ENCODE measurements at places on chromosomes 11 and 22.

DNA sequence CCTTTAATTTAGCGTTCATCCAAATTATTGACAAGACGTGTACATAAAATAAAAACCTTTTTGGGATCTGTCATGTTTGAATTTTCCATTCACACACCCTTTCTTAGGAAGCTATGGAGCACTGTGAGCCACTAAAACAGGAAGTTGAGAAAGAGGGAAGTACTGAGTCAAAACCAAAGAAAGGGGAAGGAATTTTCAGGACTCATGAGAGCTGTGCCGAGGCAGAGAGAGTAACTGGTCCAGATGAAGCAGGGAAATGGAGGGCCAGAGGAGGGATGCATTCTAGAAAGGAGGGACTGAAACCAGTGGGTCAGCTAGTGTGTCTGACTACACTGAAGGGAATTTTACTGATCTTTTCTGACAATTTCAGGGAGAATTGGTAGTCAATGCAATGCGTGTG is 24.9 kb downstream of the APLP2 start:
- DNase-seq: no peak

GRCh38 chr11:61333550-61334433 is 764 bp downstream of the TKFC start:
- peak; percentile 30 for DNase-seq

DNA sequence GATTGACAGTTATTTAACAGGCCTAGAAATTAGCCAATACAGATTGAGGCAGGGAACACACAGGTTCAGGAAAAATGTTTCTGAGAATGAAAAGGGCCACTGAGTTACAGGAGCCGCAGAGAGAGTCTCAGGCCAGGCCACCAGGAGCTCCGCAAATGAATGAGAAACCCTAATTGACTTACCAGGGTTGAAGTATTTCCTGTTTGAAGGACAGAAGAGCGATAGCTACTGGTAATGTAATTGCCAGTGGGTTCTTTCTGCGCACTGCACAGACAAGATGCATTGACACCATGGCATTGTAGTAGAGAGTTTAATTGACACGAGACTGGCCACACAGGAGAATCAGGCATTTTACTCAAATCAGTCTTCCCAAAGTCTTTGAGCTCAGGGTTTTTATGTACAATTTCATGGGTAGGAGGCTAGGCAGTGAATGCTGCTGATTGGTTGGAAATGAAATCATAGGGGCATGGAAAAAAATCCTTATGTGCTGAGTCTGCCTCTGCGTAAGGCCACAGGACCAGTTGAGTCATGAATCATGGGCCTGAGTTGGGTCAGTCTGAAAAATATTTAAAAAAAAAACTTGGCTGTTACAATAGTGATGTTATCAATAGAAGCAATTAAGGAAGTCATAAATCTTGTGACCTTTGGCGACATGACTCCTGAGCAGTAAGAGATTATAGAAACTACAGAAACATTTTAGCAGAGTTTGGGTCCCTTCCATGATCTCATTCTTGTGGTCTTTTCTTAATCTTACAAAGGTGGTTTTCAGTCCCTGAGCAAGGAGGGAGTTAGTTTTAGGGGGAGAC is 203.8 kb downstream of the CASP12 start:
- no peak for DNase-seq

GRCh38 chr22:42938976-42939375 is 76.0 kb downstream of the PACSIN2 start:
- no peak for DNase-seq

GRCh38 chr11:13352711-13353110 is 75.1 kb downstream of the BMAL1 start:
- no peak for DNase-seq

DNA sequence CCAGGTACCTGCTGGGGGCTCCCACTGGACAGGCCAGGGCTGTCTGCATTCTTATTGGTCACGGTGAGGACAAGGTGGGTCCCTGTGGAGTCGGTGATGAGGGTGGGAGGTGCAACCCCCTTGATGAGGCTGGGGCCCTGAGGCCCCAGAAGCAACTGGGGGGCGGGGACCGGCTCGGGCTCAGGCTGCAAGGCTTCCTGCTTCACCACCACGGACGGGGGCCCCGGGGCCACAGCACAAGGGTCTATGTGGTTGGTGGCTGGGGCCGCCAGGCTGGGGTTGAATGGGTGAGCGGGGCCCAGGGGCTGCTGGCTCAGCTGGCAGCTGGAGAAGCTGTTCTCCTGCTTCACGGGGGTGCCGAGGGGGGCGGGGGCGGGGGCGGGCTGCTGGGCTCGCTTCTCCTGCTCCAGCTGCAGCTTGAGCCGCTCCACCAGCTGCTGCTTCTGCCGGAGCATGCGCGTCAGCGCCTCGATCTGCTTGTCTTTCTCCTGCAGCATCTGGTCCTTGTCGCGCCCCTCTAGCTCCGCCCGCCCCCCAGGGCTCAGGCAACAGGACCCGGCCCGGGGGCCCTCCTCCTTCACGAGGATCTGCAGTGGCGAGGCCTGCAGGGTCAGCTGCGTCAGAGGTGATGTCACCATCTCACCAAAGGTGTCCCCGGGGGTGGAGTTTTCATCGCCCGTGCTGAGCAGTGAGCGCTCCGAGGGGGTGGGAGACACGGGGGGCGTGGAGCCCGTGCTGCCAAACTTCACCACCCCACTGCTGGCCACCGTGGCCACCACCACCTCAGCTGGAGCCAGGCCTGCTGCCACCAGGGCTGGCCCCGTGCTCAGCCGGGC is 48.2 kb downstream of the SGSM3 start:
- no peak for DNase-seq

DNA sequence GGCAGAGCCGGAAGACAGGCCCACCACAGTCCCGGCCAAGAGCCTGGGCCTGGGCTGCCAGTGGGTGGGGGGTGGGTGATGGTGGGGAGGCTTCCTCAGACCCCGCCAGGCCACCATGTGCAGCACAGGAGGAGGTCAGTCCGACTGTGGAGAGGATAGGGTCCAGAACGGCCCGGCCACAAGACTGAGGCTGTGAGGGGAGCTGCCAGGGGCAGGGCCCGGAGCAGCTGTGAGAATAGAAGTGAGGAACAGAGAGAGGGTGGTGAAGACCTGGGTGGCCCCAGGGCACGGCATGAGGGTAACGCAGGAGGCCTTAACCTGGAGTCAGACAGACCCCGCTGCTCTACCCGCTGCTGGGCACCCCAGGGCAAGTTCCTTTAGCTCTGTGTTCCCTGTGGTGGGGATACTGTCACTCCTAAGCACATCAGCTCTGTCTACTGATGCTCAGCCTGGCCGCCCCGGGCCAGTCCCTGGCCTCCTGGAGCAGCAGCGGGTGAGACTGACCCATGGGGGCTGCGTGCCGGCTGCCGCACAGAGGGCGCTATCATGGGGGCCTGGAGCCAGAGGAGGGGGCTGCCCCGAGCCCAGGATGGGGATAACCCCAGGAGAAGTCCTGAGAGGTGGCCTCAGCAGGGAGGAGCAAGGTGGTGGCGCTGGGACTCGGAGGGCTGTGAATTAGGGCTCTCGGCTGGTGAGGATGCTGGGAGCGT is 1.7 kb downstream of the FERMT3 start:
- DNase-seq: no peak

- no peak for DNase-seq
These were observed 8.2 kb downstream of the GTPBP1 start for GRCh38 chr22:38713921-38714320.

GRCh38 chr11:74611369-74611861 is 19.0 kb downstream of the POLD3 start:
- peak; percentile 34 for DNase-seq

DNA sequence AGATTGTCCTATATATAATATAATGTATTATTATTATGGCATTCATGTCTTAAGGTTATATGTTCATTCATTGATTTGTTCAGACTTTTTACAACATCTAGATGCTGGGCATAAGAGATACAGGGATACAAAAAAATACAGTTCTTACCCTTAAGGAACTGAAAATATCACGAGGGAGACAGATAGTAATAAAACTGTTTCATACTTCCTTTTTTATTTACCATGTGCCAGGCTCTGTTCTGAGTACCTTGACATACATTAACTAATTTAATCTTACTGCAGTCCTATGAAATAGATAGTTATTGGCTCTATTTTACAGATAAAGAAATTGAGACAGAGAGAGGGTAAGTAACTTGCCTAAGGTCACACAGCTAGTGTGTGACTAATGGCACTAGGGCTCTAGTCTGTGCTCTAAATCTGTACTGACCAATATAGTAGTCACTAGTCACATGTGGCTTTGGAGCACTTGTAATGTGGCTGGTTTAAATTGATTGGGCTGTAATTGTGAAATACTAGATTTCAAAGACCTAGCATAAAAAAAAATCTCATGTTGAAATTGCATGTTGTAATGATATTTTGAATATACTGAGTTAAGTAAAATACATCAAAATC is 21.3 kb downstream of the TRIM44 start:
- DNase-seq: peak; percentile 17

GRCh38 chr22:27792452-27793161 is 8.9 kb downstream of the MN1 start:
- DNase-seq: no peak

GRCh38 chr11:40037005-40037404 is 1422.4 kb downstream of the LRRC4C start:
- DNase-seq: no peak

GRCh38 chr11:102316346-102316904 is 859 bp upstream of the BIRC3 start:
- peak; percentile 64 for DNase-seq

GRCh38 chr11:116869610-116870009 is 32.2 kb upstream of the APOA1 start:
- DNase-seq: no peak

DNA sequence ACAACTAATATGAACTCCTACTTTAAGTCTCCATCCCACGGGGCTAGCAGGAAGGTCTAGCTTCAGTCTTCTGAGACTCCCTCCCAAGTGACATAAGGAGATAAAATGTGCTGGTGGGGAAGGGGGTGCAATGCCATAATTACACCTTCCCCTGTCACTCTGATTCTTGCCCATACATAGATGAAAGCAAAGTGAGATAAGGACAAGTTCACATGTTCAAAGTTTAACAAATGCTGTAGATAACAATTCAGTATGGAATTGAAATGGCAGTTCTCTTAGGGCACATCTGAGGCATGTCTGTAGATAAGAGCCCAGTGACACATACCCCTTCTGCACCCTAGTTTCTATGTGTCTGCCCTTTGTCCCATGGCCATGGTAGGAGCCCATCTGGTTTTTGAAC is 38.2 kb upstream of the PANX1 start:
- DNase-seq: no peak

GRCh38 chr11:118343981-118344515 is at the start of gene CD3G:
CD3G (plus strand) TSS chr11:118344344; CDS start chr11:118344424, 80 bp downstream.
- DNase-seq: no peak

- DNase-seq: no peak
These were observed 58.9 kb upstream of the THY1 start for GRCh38 chr11:119481667-119482400.

- DNase-seq: peak; percentile 88
These were observed 4.9 kb downstream of the OVOL1 start for GRCh38 chr11:65791719-65792213.

DNA sequence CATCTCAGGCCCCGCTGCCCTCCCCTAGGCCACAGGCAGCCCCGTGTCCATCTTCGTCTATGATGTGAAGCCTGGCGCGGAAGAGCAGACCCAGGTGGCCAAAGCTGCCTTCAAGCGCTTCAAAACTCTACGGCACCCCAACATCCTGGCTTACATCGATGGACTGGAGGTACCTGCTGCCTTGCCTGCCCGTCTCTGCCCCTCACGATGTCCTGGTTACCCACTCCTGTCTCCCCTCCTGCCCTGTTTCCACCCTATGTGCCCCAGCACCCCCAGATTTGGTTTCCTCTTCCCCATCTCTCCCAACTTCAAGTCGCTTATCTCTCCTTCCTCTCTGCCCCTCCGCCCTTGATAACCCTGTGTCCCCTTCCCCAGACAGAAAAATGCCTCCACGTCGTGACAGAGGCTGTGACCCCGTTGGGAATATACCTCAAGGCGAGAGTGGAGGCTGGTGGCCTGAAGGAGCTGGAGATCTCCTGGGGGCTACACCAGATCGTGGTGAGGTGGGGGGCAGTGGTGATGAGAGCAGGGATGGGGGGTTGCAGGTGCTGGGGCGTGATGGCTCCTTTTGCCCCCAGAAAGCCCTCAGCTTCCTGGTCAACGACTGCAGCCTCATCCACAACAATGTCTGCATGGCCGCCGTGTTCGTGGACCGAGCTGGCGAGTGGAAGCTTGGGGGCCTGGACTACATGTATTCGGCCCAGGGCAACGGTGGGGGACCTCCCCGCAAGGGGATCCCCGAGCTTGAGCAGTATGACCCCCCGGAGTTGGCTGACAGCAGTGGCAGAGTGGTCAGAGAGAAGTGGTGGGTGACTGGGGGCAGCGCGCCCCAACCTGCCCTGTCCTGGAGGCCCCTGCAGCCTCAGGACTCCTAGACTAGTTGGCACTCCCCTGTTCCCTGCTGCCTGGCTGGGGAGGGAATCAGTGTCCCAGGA is 930 bp downstream of the SCYL1 start:
- DNase-seq: no peak

- DNase-seq: peak; percentile 78
These were observed 85.2 kb upstream of the ARHGAP20 start for GRCh38 chr11:110797453-110797852.

DNA sequence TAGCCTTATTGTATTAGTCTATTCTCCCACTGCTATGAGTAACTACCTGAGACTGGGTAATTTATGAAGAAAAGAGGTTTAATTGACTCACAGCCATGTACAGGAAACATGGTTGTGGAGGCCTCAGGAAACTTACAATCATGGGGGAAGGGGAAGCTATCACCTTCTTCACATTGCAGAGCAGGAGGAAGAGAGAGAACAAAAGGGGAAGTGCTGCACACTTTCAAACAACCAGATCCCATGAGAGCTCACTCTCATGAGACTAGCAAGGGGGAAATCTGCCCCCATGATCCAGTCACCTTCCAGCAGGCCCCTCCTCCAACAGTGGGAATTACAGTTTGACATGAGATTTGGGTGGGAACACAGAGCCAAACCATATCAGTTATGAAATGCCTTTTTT is 179.4 kb downstream of the ARHGAP42 start:
- DNase-seq: peak; percentile 4

GRCh38 chr11:96155627-96156378 is 187.2 kb downstream of the MAML2 start:
- peak; percentile 86 for DNase-seq

DNA sequence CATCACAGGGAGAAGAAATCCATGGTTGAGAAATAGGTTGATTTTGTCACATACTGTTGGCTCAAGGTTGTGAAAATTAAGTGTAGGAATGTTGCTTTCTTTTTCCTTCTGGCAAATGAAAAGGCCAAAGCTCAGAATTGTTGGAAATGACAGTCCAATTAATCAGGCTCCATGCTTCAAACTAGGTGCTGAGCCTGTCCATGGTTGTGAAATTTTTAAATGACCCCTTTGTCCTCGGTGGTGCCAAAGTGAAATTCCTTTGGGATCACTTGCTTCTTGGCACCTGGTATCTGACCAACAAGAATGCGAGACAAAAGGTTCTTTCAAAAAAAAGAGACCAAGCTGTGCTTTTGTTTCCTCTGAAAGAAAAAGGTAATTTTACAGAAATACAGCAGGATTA is 451.9 kb downstream of the ETS1 start:
- DNase-seq: no peak

GRCh38 chr22:37163575-37164504 is 14.1 kb upstream of the IL2RB start:
- peak; percentile 96 for DNase-seq

All from GM12865 (cell line).